ENCODE measurements at places on chromosomes 3 and 15.
A peak's percentile ranks its signal among the peaks of the same experiment; 100 is the strongest.

DNA sequence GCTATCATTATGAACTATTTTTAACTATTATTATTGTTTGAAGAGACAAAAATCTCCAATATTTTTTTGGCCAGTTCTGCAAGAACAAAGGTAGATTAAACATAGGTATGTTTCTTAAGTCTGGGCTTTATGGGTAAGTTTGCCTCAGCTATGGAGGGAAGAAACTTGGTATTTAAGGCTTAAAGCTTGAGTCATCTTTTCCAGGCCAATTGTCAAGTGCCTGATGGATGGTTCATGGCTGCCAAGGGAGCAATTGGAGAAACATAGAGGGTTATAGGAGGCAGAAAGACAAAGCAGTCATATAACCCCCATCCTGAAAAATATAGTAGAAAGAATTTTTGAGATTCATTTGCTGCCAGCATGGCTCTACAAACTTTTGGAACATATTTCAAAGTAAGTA lies 7.2 kb upstream of the STAC start:
- no peak for DNase-seq

- DNase-seq = no peak
These were observed 37.2 kb upstream of the BLM start for GRCh38 chr15:90679959-90680358.

DNA sequence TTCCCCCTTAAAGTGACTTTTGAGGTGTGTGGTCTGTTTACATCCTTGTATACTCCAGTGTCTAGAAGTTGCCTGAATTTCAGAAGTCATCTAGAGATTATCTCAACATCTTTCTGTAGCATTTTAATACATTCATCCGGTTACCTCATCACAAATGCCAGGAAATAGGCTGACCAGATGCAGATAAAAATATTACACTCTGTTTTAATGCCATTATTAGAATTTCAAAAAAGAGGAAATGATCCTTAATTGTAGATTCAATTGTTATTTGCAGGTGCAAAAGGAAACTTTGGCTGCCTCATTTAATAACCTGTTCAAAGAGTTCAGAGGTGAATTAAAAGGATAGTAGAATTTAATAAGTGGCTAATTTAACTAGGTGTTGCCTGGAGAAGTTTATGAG lies 290.9 kb downstream of the C3orf38 start:
- no peak for DNase-seq

DNA sequence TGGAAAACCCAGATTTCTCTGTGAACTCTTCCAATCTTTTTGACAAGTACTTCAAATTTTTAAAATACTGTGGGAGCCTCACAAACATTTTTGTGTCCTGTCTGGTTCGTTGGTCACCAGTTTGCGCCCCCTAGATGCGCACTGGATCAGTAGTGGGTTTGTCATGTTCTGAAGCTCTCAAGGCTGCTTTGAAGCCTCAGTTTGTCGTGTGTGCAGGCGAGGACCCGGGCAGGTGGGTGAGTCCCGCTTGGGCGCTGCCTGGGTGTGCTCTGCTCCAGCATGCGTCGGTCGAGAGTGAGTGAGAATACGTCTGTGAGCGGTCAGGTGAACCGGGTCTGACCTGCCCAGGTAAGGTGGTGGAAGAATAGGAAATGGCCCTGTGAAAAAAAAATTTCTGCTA lies 17.3 kb upstream of the AEN start:
- DNase-seq = no peak

DNA sequence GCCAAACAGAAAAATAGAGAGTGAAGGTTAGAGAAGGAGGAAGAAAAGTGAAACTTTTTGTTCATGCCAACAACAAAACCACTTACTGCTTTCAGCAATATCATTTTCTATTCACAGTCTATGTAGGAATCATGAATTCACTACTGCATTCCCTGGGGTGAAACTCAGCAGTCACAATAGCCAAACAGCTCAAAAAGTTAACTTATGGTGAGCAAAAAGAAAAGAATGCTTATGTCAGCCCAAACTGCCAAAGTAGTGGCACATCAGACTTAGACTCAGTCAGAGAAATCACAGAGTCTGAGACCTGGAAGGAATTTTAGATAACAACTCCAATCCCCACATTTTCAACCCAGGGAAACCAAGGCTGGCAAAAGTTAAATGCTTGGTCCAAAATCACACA lies 238.7 kb upstream of the TMCO5A start:
- DNase-seq = no peak

- no peak for DNase-seq
These were observed 728.9 kb upstream of the DPPA4 start for GRCh38 chr3:110066206-110066605.

DNA sequence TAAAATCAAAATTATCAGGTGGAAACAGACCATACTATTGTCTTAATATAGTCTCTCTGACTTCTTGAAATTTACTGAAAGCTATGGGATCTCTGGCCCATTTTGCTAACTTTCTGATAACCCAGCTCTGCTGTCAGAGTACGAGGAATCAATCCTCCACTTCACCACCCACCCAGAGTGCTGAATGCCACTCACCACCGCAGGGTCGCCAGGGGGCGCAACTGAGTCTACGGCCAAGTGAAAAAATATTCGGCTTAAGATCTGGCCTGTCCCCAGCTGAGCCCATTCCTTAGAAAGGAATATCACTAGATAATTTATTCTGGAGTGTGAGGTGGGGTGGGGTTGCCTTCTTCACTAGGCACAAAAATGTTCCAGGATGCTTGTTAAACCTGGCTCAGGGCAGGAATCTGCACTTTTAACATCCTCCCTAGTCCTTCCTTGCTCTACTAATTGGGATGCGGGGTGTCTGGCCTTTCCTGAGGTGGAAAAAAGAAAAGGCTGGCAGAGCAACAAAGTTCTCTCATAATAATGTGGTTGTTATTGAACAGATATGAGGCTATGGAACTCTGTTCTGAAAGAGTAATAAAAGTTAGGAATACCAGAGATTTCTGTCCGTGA lies 520.6 kb downstream of the MFSD1 start:
- DNase-seq = no peak

- DNase-seq = no peak
These were observed 65.3 kb downstream of the TGFBR2 start for GRCh38 chr3:30671527-30672286.

GRCh38 chr3:151768393-151768930 lies 34.7 kb downstream of the AADACL2 start:
- DNase-seq = no peak

GRCh38 chr15:68818066-68818768 lies 2.5 kb downstream of the ANP32A start:
- DNase-seq = peak; percentile 62

- no peak for DNase-seq
These were observed 53.7 kb downstream of the NR1I2 start for GRCh38 chr3:119835556-119835955.

GRCh38 chr3:14524311-14524711 lies 15.8 kb downstream of the GRIP2 start:
- DNase-seq = no peak

DNA sequence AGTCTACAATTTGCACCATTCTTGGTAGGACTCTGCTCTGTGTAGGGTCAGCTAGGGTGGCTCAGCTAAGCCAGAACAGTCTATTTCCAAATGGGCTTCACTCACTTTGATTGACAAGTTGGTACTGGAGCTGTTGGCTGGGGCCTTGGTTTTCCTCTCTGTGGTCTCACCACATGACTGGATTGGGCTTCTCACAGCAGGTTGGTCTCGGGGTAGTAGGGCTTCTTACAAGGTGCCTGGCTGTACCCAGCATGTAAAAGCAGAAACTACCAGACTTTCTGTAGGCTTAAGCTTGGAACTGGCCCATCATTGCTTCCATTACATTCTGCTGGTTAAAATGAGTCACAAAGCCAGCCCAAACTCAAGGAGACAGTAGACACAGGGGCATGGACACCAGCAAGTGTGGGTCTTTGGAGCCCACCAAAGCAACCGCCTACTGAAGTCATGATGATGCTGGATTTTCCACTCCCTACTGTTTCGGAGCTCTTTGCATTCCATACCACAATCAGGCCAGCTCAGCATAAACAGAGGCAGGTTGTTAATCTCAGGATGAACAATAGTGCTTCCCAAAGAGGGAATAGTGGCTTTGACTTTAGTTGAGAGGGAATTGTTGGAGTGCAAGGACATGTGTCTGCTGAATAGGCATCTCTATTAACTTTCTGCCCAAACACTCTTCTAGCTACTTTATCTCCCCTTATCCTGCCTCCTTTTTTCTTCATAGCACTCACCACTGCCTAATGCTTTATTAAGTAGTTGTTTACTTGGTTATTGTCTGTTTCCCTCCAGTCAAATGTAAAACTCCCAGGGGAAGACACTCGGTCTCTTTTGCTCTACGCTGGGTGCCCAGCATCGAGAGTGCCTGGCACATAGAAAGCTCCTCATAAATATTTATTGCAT lies 78.0 kb upstream of the RARB start:
- no peak for DNase-seq

DNA sequence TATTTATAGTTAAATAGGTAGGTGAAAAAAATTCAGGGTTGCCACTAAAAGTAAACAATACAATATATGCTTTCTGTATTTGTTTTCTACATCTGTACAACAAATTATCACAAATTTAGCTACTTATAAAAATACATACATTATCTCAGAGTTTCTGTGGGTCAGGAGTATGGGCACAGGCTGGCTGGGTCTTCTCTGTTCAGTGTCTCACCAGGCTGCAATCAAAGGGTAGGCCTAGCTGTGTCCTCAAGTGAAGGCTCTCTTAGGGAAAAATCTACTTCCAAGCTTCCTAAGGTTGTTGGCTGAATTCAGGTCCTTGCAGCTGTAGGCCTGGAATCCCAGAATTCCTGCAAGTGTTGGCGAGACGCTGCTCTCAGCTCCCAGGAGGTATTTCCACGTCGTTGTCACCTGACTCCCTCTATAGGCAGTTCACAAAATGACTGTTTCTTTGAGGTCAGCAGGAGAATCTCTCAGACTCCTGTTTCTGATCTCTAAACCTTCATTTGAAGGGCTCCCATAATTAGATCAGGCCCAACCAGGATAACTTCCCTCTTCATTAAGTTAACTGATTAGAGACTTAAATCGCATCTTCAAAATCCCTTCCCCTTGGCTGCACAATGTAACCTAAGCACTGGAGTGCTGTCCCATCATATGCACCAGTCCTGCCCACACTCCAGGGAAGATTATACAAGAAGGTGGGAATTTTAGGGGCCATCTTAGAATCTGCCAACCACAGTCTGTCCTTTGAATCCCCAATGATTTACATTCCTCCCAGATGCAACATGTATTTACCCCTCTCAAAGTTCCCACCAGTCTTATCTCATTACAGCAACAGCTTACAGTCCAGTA lies 296.6 kb downstream of the SUCLG2 start:
- DNase-seq = no peak

DNA sequence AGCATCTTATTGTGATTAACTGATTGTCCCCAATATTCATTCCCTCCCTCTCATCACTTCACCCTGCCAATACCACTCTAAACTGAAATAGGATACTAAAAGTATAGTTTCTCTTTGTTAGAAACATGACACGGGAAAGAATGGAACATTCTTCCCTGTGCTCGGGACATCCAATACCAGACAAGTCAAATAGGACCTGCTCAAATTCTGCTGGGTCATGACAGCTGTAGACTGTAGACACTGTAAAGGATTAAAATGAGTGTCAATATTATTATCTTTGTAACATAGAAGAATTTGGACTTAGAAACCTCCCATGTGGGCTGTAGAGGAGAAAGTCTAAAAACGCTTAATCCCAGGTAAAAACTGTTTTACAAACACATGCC lies 315.0 kb upstream of the NR2E3 start:
- no peak for DNase-seq

DNA sequence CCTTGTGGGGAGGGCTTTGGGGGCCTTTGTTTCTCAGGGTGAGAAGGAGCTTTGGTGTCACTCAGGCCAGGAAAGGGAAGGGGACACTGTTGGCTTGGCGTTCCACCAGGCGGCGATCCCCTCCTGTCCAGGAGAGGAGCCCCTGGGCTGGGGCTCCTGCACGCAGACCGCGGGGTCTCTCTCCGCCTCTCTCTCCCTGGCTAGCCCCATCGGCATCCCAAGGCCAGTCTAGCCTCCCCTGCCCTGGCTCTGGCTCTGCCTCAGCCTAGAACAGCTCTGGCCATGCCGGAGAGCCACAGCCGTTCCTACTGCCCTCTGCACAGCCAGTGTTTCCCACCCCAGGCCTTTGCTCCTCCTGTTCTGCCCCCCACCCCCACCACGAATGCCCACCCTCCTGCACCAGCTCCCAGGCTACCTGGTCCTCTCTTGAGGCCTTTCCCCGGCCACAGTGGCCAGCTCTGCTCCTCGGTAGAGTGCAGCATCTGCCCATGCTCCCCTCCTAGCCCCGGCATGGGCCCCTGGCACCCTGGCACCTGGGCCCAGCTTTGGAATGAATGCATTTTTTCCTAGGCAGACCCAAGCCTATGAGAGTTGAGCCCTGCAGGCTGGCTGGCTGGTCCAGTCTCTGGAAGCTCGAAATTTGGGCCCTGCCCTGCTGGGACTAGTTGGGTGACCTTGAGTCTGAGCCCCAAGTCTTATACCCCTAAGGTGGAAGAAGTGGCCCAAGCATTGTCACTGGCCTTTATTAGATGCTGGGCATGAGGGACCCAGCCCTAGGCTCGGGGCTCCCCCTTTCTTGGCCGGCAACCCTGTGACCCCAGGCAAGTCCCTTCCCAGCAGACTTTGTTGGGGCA lies 2.4 kb downstream of the PLXNA1 start:
- DNase-seq = no peak

GRCh38 chr3:59817511-59817910 lies 767.7 kb upstream of the CFAP20DC start:
- DNase-seq = no peak

- no peak for DNase-seq
These were observed 1.7 kb downstream of the MEIS2 start for GRCh38 chr15:37098468-37099318.

DNA sequence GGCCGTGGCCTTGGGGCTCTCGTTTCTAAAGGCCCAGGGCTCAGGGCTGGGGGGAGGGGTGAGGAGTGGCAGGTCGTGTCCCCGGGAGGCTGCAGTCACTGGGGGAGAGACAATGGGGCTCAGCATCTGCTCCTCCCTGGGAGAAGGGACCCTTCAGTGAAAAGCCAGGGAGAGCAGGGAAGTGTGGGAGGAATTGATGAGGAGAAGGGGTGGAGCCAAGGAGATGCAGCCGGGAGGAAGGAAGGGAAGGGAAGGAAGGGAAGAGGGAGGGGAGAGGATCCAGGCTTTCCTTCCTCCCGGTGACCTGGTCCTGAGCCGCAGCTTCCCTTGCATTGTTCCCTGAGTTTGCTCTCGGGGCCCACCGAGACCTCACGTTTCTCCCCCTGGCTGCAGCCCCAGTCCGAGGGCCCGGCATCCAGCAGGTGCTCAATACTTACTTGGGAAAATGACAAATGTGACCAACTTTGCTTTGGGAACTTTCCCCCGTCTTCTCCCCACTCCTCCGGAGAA lies 1.4 kb upstream of the ZNF710 start:
- DNase-seq = no peak

- DNase-seq = no peak
These were observed 32.0 kb upstream of the MBNL1 start for GRCh38 chr3:152236716-152237115.

DNA sequence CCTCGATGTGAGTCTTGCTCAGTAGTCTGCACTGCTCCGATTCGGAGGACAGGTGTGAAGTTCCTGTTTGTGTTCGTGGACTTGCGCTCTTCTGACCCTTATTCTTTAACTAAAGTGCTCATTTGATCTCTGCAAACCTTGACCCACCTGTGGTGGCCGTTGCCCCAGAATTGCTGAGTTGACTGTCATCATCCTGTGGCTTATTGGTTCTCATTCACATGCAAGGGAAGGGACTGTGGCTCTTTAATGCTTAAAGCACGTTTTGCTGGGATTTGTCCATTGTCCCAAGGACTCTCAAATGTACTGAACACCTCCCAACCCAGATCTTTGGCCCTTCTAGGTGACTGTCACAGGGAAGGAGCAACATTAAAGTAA lies 13.4 kb downstream of the SYNM start:
- no peak for DNase-seq

- DNase-seq = no peak
These were observed 165.3 kb upstream of the CTNNB1 start for GRCh38 chr3:41033956-41034519.

- no peak for DNase-seq
These were observed 33.4 kb downstream of the RPN1 start for GRCh38 chr3:128617270-128617556.
